Ecto neural progenitor cell (in vitro differentiated cells): ENCODE measurements at places on chromosomes 11 and 22.

GRCh38 chr22:47160781-47161520 lies 398.5 kb downstream of the TBC1D22A start:
- no peak for DNase-seq

DNA sequence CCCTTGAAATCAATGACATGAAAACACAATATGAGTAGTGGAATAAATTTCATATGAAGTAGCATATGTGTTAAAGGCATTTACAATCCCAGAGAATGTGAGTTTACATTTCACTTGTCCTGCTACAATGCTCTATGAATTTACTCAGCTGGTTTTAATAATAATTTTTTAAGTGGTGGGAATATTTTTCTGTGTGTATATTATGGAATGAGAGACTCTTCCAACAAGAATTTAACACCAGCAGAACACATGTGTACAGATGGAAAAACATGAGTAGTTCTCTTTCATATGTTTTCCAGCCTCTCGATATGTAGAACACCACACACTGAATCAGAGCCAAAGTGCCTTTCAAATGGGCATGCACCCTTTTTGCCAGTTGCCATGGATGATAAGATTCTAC lies 170.4 kb downstream of the MAML2 start:
- DNase-seq = no peak

DNA sequence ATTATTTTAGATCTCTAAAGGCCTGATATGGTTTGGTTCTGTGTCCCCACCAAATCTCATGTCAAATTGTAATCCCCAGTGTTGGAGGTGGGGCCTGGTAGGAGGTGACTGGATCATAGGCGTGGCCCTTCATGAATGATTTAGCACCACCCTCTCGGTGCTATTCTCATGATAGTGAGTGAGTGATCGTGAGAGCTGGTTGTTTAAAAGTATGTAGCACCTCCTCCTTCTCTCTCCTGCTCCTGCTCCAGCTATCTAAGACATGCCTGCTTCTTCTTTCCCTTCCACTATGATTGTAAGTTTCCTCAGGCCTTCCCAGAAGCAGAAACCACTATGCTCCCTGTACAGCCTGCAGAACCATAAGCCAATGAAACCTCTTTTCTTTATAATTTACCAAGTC lies 114.1 kb downstream of the SERGEF start:
- no peak for DNase-seq

DNA sequence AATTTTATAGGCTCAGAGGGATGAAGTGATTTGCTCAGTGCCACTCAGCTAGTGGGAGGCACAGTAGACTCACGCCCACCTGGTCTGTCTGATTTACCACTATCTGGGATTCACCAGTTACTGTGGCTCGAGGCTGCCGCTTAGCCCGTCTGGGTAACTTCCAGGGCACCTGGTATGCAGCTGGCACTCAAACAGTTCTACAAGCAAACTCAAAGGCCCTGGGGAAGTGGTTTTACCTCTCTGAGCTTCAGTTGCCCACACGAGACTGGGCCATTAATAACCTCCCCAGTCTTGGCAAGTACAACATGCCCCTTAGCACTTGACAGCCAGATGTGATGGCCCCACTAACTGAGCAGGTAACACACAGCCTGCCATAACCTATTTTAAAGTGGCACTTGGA lies 2.6 kb downstream of the GDPD5 start:
- DNase-seq = no peak

DNA sequence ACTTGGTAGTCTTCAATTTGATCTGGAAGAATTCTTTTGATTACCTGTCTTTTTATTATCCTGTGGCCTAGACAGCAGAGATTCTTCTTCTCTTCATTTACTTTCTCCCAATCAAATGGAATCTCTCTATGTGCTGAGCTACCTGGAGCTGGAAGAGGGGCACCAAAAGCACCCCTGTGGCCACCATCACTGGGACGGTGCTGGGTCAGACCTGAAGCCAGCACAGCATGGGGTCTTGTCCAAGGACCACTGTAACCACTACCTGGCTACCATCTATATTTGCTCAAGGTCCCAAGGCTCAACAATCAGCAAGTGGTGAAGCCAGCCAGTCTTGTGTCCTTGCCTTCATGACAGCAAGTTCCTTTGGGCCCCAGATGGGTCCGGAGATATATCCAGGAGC lies 186.6 kb downstream of the JRKL start:
- DNase-seq = no peak

- DNase-seq = no peak
Measured at GRCh38 chr11:118530180-118530682, 761 bp upstream of the TMEM25 start.
